LoVo (cell line): ENCODE measurements at places on chromosomes 7 and 10.

DNA sequence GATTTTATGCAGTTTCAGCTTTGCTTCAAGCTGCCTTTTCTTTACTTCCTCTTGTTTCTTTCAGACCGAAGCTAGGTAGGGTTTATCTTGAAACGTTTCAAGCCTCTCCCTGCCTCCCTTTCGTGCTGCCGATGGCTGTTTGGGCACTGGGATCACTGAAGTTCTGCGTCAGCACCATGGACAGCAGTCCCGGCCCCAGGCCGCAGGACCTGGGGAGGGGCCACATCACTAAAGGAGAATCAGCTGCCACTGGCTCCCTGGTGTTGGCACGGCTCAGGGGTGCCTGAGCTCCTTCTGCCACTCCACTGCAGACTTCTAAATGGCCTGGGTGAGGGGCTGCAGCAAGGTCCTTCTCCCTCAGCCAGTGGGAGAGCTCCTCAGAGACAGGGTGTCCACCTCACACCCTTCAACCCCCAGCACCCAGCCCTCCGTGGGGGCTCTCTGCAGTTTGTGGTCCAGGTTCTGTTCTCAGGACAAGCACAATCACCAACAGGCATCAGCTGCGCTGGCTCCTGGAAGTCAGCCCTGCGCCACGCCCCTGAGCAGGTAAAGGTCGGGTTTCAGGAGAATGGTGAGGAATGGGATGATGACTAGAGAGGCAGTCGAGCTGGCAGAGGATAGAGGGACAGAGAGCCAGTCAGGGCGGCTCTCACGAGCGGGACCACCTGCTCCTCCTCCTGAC, 387.2 kb downstream of the TCERG1L start:
- DNase-seq = no peak

DNA sequence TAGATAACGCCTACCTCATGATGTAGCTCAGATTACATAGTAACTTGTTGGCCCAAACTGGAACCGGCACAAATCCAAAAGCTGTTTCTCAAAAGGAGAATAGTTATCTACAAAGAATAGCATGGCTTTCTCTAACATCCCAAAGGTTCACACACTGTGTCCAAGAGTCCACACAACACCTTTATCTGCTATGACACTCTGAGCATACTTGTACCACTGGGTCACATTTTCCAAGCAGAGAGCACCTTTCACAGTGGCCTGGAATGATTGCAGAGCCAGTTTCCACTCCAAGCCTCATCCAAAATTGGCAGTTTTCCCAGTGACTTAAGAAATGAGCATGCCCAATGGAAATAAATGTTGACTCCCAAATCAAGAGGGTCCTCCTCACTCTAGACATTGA, 155.3 kb downstream of the VWC2 start:
- no peak for DNase-seq

DNA sequence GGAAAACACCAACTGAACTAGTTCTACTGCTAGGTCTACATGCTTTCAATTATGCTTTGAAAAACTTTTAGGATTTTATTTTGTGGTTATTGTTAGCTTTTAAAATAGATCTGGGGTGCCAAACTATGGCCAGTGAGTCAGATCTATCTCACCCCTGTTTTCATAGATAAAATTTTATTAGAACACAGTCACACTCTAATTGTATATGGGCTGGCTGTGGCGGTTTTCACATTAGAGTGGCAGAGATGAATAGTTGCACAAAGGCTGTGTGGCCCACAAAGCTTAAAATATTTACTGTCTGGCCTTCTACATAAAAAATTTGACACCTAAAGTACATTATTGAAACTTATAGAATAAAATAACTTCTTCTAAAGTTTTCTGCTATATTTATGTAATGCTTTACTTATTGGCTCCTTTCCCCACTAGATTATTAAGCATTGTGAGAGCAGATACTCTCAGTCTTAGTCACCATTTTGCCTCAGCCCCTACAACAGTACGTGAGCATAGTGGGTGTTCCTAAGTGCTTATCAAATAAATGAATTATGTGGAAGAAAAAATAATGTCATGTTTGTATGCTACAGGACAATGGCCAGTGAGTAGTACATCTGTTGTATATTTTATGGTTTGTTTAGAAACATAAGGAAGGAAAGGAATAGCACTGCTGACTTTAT, 5.4 kb upstream of the SUV39H2 start:
- no peak for DNase-seq

GRCh38 chr10:1473874-1474273, 263.5 kb downstream of the ADARB2 start:
- DNase-seq = no peak

DNA sequence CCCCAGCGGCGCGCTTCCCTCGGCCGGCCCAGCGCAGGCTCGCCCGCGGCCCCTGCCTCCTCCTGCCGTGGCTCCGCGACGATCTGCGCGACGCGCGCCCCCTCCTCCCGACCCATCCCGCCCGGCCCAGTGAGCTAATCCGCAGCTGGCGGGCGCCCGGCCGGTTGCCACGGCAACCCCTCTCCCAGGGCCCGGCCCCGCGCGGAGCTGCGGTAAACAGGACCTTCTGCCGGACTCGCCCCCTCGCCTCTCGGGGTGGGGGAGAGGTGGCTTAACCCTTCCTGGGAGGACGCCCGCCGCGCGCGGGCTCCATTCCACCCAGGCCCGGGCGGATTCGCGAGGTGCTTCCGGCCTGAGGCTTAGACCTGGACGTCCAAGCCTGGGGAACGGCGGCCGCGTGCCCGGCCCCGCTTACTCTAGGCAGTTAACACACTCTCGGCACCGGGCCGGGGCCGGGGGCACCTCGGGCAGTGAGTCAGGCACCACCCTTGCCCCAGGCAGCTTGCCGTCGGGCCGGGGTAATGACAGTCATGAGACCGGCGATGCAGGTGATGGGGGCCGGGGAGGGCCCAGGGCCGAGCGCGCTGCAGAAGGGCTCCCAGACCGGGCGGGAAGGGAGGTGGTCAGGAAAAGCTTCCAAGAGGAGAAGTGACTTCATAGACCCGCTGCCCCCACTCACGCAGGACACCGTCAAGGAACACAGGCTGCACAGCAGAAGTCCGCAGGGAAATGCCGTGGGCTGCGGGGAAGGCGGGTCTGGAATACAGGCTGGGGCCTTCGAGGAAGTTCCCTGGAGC, at the start of gene DENND2A:
DENND2A (minus strand) TSS at position 87 of the 797 bp plus-strand sequence. CDS start 38,416 bp downstream, outside the sequence.
- DNase-seq = no peak

DNA sequence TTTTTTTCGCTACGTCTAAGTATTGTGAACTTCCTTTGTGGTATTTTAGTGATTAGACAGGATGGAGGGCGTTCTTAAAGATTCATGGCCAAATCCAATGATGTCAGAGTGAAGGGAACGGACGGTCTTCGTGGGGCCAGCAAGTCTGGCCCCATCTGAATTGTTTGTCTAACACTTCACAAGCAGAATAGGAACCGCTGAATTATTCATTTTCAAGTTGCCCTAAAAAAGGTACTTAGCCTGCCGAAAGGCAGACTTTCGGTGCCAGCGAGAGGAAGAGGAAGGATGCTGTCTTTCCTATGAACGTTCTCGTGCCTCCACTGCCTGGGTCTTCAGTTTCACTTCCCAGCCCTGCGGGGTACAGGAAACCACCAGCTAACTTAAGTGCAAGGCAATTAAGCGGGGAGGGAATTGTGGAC, 145.7 kb upstream of the SH2B2 start:
- DNase-seq = no peak

- no peak for DNase-seq
Measured at GRCh38 chr10:24495666-24496460, 227.8 kb downstream of the ARHGAP21 start.
